ENCODE measurements at places on chromosomes 2 and 18.

DNA sequence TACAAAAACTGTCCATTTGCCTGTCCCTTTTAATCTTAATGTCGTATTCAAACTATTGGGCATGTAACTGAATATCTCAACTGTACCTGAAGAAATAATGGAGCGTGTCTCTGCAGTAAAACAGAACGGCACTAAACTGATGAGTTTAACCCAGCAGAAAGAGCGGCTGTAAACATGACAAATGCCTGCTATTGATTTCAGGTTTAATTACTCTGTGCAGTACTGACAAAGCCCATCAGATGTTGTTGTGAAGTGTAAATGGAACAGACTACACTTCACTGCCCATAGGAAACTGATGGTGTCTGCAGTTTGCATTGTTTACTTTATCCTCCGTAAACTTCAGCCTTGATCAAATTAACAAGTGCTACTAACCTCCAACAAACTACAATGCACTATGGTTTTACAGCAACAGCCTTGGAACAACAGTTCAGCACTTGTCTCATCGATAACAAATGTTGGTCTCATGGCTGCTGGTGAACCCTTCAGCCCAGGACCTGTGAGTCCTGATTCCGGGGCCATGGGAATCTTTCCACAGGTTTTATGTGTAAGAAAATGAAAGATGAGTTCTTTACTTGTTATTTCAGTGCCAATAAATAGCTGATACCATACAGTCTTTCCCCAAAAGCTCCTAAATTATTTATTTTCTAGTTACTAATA is 316.5 kb downstream of the CCDC178 start:
- DNase-seq: no peak

- no peak for DNase-seq
Measured at GRCh38 chr2:128736046-128736688, 417.5 kb upstream of the HS6ST1 start.

DNA sequence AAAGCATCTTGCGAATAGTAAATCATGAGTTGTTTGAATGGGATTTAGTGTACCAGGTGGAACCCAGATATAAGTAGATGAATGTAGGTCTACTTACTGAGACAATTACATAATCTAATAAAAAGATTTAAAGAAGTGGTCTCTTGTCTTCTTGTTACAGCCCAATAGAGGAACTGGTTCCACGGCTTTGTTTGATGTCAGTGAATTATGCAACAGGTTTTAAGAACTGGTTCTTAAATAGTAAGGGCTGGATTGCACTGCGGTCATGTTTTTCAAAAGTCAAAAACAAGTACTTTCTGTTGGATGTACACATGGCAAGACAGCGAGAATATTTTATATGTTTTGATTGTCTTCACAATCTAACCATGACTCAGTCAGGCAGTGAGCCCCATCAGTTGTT is 15.4 kb upstream of the SLC9A2 start:
- no peak for DNase-seq

DNA sequence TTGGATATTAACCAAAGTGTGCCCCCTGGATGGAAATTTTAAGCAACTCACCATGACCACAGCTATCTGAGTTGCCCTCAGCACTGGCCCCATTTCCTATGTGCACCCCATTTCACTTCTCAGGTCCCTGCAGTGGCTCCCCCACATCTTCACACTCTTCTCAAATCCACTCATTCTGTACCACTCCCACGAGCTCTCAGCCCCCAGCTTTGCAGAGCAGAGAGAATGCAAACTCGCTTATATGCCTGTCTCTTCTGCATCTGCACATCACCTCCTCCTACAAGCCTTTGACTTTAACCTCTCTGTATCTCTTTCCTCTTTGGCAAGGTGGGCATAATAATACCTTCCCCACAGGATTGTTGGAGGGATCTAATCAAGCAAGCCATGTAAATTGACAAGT is 46.2 kb downstream of the DPYSL5 start:
- DNase-seq: no peak

DNA sequence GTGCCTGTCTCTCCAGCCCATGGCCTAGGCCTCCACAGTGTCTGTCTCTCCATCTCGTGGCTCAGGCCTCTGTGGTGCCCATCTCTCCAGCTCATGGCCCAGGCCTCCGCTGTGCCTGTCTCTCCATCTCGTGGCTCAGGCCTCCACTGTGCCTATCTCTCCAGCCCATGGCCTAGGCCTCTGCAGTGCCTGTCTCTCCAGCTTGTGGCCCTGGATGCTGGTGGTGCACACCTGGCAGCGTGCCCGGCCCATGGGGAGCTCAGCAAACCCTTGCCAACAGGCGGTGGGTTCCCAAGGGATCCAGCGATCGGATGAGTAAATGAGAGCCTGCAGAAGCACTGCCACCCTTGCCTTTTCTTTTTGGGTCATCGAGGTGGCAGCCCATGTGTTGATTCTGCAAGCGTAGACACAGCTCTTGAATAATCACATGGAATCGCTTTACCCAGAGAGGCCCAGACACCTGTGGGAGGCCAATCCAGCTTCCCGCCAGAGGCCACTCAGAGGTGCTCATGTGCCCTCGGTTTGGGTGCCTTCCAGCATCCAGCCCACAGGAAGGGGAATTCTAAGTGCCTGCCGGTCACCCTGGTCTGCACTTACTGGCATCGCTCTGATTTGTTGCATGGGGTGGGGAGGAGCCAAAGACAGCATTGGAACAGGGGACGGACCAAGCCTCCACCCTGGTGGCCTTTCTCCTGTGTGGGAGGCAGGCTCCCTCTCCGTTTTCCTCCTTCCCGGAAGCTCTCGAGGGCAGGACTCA is 101.8 kb upstream of the HDAC4 start:
- no peak for DNase-seq

- DNase-seq: no peak
Measured at GRCh38 chr2:88090446-88091283, 23.0 kb downstream of the SMYD1 start.

DNA sequence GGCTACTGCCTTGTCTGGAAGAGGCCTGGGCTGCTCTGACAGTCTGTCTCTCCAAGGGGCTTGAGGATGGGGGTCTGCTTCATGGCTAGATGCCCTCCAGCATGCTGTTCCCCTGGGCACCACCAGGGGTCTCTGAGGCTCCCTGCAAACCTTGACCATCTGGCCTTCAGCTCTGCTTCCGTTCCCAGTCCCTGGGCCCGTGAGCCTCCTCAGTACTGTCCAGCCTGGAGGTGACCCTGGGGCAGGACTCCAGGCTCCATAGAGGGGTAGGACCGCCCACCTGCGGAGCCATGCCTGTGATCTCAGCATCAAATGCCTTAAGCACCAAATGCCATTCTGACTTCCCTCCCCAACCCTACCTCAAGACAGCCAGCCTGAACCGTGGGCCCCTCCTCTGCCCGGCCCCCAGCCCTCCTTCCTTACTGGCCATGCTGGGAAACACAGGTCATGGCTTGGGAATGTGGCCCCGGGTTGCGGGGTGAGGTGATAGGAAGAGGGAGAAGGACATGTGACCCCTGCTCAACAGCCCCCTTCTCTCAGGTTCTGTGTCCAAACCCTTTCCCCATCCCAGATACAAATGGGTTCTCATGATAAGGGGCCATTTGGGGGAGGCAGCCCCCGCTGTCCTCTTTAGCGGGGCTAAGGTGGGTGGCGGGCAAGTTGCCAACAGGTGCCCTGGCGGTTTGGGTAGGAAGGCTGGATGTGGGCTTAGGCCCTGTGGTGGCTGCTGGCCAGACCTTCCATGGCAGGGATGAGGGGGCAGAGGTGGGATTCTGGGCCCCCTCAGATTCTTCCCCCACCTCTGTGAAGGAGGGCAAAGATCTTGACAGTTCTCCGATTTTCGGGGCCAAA is 25.0 kb downstream of the SPEG start:
- DNase-seq: peak; percentile 38

DNA sequence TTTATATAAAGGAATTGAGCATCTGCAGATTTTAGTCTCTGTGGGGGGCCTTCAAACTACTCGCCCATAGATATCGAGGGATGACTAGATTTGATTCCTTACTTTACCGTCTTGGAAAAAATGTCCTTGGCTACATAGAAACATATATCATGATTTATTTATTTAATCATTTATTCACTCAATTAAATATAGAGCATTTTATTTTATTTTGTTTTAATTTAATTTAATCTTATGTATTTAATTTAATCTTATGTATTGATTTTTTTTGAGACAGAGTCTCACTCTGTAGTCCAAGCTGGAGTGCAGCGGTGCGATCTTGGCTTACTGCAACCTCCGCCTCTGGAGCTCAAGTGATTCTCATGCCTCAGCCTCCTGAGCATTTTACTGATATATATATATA is 105.4 kb downstream of the SCN9A start:
- no peak for DNase-seq

DNA sequence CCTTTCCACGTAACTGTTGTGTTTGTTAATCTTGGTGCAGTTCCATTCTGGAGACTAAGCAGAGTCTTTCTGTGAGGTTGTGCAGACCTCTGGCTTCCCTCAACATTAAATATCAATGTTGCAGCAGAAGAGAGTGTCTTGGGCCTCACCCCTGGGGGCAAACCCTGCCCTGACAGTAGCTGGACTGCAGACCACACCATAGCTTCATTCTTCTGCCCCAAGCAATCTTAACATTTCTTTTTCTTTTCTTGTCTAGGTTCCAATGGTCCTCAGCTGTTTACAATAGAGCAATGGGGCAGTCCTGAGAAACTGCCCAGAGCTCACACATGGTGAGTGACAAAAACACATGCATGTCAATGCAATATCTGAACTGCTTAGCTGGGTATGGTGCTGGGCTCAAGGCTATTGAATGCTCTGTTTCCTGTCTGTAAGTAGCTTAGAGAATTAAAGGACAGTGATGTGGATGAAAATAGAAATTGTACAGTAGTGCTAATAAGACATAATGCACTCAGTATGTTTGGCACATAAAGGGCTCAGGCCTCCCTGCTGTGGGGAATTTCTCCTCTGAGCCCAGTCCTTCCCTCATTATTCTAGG is 237.6 kb downstream of the ALPK2 start:
- no peak for DNase-seq

GRCh38 chr2:7497178-7497577 is 580.0 kb downstream of the RNF144A start:
- DNase-seq: no peak

- no peak for DNase-seq
Measured at GRCh38 chr2:234845602-234846590, 105.9 kb upstream of the SH3BP4 start.

GRCh38 chr18:54192900-54193299 is 31.6 kb downstream of the MBD2 start:
- no peak for DNase-seq

DNA sequence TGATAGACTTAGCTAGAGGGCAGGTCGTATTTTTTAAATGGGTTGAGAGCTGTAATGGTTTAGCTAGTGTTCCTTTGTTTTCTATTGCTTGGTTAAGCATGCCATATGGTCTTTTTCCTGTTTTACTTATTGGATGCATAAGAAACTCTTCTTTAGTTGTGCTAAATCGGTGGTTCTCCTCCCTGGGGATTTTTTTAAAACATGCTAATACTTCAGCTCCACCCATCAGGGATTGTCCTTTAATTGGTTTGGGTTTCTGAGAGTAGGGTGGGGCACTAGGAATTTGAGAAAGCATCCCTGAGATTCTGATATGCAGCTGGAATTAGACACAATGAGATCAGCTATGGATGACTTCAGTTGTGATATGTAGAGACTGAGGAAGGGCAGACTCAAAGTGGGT is 497.2 kb downstream of the THSD7B start:
- no peak for DNase-seq

DNA sequence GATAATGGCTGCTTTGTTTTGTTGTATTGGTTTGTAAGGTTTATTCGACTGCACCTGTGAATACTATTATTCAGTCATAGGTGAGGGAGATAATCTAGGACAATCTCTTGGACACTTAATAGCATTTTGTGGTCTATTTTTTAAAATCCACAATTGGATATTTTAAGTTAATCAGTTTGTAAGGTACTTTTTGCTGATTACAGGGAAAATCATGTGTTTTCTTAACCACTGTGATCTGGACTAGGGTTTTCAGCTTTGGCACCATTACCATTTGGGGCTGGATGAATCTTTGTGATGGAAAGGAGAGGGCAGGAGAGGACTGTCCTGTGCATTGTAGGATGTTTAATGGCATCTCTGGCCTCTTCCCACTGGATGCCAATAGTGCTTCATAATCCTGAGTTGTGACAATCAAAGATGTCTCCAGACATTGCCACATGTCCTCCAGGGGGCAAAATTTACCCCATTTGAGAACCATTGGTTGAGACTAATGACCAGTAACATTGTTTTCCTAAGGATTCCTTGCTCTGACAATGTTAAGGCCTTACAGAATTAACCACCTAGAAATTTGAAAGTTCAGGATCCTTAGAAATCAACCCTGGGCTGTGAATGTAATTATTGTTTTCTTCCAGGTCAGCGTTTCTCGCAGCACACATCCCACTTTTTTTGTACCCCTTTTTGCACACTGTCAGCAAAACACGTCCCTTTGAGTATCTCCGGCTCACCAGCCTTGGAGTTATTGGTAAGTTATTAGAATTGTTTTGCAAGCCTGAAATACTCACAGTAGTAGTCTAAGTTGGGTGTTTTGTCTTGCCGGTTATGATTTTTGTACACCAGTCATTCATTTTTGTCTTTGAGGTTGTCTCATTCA is 15.6 kb downstream of the CNOT9 start:
- no peak for DNase-seq

DNA sequence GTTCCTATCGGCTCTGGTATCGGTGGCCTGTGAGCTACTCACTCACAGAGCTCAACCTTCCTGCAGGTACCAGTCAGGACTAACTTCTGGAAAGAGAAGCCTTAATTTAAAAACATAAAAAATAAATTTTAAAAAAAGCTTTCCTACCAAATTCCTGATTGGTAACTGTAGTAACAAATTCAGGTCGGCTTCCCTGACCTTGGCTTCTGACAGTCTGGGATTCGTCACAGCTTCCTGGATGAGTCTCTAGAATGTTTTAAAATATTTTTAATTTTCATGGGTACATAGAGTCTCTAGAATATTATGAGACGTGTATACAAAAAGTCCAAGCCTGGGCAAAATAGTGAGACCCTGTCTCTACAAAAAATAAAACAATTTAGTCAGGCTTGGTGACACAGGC is 45.0 kb upstream of the MTCL1 start:
- DNase-seq: no peak

DNA sequence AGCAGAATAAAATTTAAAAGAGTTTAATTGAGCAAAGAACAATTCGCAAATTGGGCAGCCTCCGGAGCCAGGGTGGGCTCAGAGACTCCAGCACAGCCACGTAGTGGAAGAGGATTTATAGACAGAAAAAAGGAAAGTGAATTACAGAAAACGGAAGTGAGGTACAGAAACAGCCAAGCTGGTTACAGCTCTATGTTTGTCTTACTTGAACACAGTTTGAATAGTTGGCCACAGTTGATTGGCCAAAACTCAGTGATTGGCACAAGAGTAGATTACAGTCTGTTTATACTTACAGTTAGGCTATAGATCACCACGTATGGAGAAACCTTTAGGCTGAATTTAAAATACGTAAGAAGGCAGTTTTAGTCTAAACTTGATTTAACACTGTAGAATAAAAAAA is 78.8 kb upstream of the NEDD4L start:
- no peak for DNase-seq

DNA sequence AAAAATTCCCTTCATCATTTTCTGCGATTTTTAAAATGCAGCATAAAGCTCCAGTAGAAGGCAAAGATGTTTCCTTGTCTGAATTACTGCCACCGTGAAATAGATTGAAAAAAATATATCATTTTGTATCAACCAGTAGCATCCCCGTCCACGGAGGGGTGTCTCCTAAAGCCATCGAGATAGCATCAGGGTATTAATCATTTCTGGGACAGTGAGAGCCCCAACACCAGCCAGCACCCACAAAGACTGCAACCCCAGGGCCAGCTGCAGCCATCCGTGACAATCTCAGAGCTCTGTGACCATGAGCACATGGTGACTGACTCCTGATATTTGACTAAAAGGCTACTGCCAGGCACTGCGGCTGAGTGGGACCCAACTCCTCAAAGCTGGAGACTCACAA is 64.1 kb upstream of the SIX3 start:
- DNase-seq: no peak

GRCh38 chr18:45166341-45166835 is 448.9 kb upstream of the SLC14A2 start:
- DNase-seq: no peak
